ENCODE measurements at places on chromosomes 4 and X. TPM values are rescaled to one million over a fixed set of nuclear protein-coding genes. Genes with fewer than 3 reads are reported as not detected.

DNA sequence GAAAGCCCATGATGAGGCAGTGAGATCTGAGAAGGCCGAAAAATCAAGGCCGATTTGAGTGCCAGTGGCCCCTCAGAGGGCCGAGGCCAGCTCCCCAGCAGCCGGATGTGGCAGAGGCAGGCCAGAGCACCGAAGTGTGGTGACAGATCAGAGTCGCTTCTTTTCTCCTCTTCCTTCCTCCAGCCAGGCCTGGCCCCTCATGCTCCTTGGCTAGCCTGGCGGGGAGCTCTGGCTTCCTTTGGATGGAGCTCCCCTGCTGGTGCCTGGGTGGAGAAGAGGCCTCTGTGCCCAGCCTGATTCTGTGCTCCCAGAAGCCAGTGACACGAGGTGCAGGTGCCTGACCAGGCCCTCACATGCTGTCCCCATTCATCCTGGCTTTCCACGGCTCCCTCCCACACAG lies 127.2 kb upstream of the PABPC4L start:
- no peaks in the 10 kb centered on the region for H3K27me3 ChIP-seq
- H3K36me3 ChIP-seq, result no peaks in the 10 kb centered on the region
- H3K27ac ChIP-seq, result no peak overlapping the region
- no peak for DNase-seq
- peaks cover 3% of the 10 kb centered on the region for H3K4me1 ChIP-seq

DNA sequence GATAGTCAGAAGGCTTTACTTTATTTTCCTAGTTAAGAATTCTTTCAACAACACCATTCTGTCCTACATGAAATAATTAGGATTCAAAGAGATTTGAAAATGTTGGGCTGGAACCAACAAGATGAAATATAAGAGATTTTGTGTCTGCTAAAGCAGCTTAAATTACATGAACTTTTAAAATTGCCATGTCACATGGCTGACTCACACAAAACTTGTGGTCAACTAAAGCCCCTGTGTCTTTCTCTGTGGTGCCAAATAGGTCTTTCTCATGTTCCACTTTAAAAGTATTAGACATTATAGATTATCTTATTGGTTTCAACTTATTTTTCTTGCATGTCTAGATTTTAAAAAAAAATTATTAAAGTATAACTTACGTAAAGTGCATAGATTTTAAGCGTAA lies 60.8 kb upstream of the FHL1 start:
- H3K4me3 ChIP-seq, result no peak overlapping the region
- no peaks in the 10 kb centered on the region for H3K27me3 ChIP-seq
- no peaks in the 10 kb centered on the region for H3K36me3 ChIP-seq
- DNase-seq, result no peak

DNA sequence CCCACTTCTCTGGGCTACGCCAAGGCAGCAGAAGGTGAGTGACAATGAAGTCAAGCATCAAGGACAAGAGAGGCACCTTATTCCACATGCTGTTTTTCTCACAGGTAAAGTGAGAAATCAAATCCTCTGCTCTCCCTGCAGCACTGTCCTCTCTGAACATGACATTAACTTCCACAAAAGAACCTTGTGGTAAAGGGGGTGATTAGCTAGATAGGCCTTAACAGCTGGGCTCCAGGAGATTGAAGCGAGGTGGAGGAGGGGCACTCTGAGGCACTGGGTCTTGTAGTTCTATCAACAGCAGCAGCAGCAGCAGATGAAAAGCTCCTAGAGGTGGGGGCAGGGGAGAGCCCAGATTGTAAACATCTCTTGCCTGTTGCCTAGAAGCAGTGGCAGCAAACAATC lies 96.8 kb upstream of the CXXC4 start:
- H3K27me3 ChIP-seq, result no peaks in the 10 kb centered on the region
- DNase-seq, result peak; percentile 19
- no peaks in the 10 kb centered on the region for H3K36me3 ChIP-seq
- peaks cover 31% of the 10 kb centered on the region for H3K4me1 ChIP-seq

GRCh38 chrX:39950018-39950688 lies 147.6 kb downstream of the BCOR start:
- no peak overlapping the region for H3K4me3 ChIP-seq
- no peak overlapping the region for H3K27ac ChIP-seq
- no peaks in the 10 kb centered on the region for H3K36me3 ChIP-seq
- no peak for DNase-seq
- no peaks in the 10 kb centered on the region for H3K27me3 ChIP-seq
- peaks cover 38% of the 10 kb centered on the region for H3K4me1 ChIP-seq

DNA sequence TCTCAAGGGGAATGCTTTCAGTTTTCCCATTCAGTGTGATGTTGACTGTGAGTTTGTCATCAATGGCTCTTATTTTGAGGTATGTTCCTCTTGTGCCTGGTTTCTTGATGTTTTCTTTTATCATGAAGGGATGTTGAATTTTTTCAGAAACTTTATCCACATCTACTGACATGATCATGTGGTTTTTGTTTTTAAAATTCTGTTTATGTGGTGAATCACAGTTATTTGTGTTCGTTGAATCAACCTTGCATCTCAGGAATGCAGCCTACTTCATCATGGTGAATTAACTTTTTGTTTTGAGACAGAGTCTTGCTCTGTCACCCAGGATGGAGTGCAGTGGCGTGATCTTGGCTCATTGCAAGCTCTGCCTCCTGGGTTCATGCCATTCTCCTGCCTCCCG lies 263.1 kb upstream of the KLF3 start:
- H3K4me1 ChIP-seq, result no peaks in the 10 kb centered on the region
- no peak overlapping the region for H3K27ac ChIP-seq
- H3K4me3 ChIP-seq, result no peak overlapping the region
- no peaks in the 10 kb centered on the region for H3K27me3 ChIP-seq
- H3K36me3 ChIP-seq, result peaks cover 12% of the 10 kb centered on the region

- peaks cover 7% of the 10 kb centered on the region for H3K36me3 ChIP-seq
- DNase-seq, result peak; percentile 67
- H3K27me3 ChIP-seq, result no peaks in the 10 kb centered on the region
- H3K4me1 ChIP-seq, result no peaks in the 10 kb centered on the region
- no peak overlapping the region for H3K4me3 ChIP-seq
Observed at GRCh38 chrX:74015379-74016019, 288.5 kb upstream of the ZCCHC13 start.

- H3K36me3 ChIP-seq, result peaks cover 2% of the 10 kb centered on the region
- H3K4me3 ChIP-seq, result no peak overlapping the region
Observed at GRCh38 chr4:128709268-128709667, 100.2 kb upstream of the JADE1 start.

DNA sequence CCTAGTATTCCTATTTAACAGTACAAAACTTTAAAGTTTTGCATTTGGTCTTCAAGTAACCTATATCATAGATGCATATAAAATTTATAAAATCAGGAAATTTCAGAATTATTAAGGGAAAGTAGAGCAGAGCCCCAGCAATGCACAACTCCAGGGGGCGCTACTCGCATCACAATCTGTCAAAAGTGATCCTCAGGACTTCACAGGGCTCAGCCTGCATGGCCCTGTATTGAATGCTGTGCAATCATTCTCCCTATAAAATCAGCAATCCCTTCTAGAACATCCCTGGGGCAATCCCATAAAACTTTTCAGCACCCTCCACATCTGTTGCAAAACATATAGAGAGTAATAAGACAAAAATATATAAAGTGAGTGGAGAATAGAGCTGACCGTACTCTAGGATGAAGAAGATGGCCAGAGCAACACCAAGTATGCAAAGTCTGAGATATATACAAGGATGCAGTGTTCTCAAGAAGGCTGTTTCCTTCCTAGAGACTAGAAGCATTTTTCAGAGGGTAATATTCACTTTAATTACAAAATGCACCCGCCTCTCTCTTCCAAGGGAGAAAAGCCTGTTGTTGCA lies 12.5 kb upstream of the PPARGC1A start:
- no peaks in the 10 kb centered on the region for H3K27me3 ChIP-seq
- H3K4me3 ChIP-seq, result no peak overlapping the region
- no peaks in the 10 kb centered on the region for H3K36me3 ChIP-seq
- no peak for DNase-seq

- H3K27me3 ChIP-seq, result peaks cover 28% of the 10 kb centered on the region
- peaks cover 15% of the 10 kb centered on the region for H3K4me1 ChIP-seq
- no peak overlapping the region for H3K27ac ChIP-seq
Observed at GRCh38 chr4:54276641-54277430, 47.7 kb downstream of the PDGFRA start.

DNA sequence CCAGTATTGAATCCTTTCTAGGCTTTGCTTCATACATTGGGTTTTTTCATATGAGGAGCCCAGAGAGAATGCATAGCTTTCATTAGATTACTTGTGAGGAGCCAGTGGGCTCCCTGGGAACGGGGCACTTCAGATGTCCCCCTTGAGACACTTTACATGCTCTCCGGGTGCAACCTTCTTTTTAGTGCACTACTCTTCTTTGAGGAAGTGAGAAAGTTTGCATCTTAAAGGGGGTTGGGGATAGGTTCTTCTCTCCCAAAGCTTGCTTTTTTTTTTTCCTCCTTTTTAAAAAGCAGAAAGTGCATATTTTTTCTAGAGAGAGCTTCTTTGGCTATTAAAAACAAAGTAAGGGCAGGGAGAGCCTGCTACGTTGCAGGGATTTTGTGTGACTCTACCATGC lies 4.3 kb downstream of the HADH start:
- peak overlapping the region; percentile 50 for H3K4me3 ChIP-seq
- H3K27ac ChIP-seq, result no peak overlapping the region
- H3K4me1 ChIP-seq, result peaks cover 32% of the 10 kb centered on the region
- no peak for DNase-seq
- H3K36me3 ChIP-seq, result peaks cover 15% of the 10 kb centered on the region

- H3K27ac ChIP-seq, result no peak overlapping the region
- H3K4me3 ChIP-seq, result no peak overlapping the region
- H3K27me3 ChIP-seq, result no peaks in the 10 kb centered on the region
- H3K4me1 ChIP-seq, result no peaks in the 10 kb centered on the region
- H3K36me3 ChIP-seq, result no peaks in the 10 kb centered on the region
- DNase-seq, result no peak
Observed at GRCh38 chr4:165517216-165517615, 138.4 kb downstream of the CPE start.

DNA sequence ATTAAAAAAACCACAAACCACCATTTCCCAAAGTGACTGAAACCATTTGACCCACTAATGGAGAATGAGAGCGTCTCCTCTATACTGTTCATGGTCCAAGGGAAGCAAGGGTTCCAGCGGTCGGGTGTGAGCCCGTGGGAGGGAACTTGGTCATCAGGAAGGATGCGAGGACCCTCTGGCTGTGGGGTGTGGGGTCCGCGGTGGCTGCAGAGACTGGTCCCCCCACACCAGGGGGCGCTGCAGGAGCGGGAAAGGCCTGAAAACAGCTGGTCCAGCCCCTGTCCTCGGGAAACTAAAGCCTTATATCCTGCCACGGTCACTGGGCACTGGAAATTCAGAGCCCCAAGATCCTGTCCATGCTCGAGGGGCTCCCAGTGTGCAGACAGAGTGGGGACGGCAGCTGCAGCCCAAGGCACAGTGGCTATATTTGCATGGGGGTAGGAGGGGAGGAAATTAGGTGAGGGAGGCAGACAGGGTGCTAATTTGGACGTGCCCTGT lies 4.3 kb downstream of the BLOC1S4 start:
- H3K36me3 ChIP-seq, result peaks cover 3% of the 10 kb centered on the region
- peaks cover 6% of the 10 kb centered on the region for H3K27me3 ChIP-seq
- H3K4me3 ChIP-seq, result peak overlapping the region; percentile 88
- DNase-seq, result peak; percentile 99
- peak overlapping the region; percentile 87 for H3K27ac ChIP-seq

GRCh38 chrX:53294024-53294648 lies 12.8 kb upstream of the IQSEC2 start:
- H3K27me3 ChIP-seq, result no peaks in the 10 kb centered on the region
- DNase-seq, result no peak
- H3K27ac ChIP-seq, result no peak overlapping the region
- H3K4me1 ChIP-seq, result peaks cover 6% of the 10 kb centered on the region
- H3K36me3 ChIP-seq, result no peaks in the 10 kb centered on the region

DNA sequence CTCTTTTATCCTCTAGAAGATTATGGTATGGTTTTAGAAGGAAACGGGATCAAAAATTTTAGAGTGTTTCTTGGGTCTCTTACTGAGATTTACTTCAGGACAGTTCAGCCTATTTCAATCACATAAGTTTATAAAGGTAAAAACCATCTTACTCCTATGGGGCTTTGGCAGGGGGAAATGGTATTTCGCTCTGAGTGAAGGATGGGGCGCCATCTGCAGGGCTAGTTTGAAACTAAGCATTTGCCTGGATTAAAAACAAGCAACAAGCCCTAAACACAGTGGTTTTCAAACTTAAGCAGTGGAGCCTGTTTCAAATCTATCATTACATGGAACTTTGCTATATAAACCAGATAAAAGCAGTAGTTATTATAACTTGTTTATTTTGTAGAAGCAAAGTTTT lies 361.5 kb upstream of the FMR1 start:
- H3K4me3 ChIP-seq, result no peak overlapping the region
- no peak overlapping the region for H3K27ac ChIP-seq
- DNase-seq, result peak; percentile 40
- H3K36me3 ChIP-seq, result no peaks in the 10 kb centered on the region
- no peaks in the 10 kb centered on the region for H3K27me3 ChIP-seq

DNA sequence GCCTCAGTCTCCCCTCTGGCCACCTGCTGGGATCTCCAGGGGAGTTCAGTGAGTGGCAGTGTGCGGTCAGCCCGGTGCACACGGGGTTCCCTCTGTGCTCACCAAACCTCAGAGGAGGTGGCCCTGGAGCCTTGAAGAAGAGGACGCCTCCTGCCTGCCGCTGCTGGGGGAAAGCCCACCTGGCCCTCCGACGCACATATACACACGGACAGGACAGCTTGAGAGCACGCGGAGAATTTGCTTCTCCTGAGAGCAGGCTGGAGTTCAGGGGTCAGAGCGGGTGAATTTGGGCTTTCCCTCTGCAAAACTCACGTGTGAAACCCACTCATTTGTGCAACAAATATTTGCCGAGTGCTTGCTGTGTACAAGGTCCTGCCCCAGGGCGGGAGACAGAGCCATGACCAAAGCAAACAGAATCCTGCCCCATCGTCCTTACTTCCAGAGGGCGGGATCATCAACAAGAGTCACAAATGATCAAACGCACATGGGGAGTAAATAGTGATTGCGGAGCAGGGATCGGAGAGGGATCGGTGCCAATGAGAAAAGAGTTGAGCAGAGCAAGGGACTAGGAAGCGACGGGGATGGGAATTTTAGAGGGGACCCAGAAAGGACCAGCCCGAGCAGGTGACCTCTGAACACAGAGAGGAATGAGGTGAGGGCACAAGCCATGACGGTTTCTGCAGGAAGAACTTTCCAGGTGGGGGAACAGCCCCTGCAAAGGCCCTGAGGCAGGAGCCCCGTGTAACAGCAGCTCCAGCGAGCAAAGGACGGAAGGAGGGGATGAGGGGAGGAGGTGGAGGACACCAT lies 17.6 kb downstream of the BLOC1S4 start:
- DNase-seq, result no peak
- no peak overlapping the region for H3K4me3 ChIP-seq
- peak overlapping the region; percentile 84 for H3K27ac ChIP-seq
- peaks cover 7% of the 10 kb centered on the region for H3K27me3 ChIP-seq
- H3K36me3 ChIP-seq, result no peaks in the 10 kb centered on the region

- H3K36me3 ChIP-seq, result peaks cover 6% of the 10 kb centered on the region
- peaks cover 32% of the 10 kb centered on the region for H3K4me1 ChIP-seq
- H3K27me3 ChIP-seq, result no peaks in the 10 kb centered on the region
- peak overlapping the region; percentile 34 for H3K4me3 ChIP-seq
- no peak for DNase-seq
Observed at GRCh38 chr4:57194068-57194611, 84.0 kb upstream of the IGFBP7 start.

- H3K27ac ChIP-seq, result no peak overlapping the region
- peaks cover 43% of the 10 kb centered on the region for H3K4me1 ChIP-seq
- DNase-seq, result no peak
- H3K27me3 ChIP-seq, result peaks cover 45% of the 10 kb centered on the region
- H3K4me3 ChIP-seq, result peak overlapping the region; percentile 90
Observed at GRCh38 chrX:40100141-40100536, 2.4 kb upstream of the BCOR start.

The PTTG2 gene
- not detected for total RNA-seq

The PPM1K gene
- total RNA-seq, result 17.6 TPM

The SMIM10L2A gene
- 3.5 TPM for total RNA-seq

The ANOS1 gene
- 18.8 TPM for total RNA-seq

The SRPX2 gene
- 0.35 TPM for total RNA-seq

The QRFPR gene
- 0.41 TPM for total RNA-seq

The OSTC gene
- 135 TPM for total RNA-seq

The SH3D19 gene
- total RNA-seq, result 25.1 TPM

The SPCS3 gene
- total RNA-seq, result 108 TPM

Measured in neural crest cell (in vitro differentiated cells).